ENCODE measurements at places on chromosomes 3 and 15.
A peak's percentile ranks its signal among the peaks of the same experiment; 100 is the strongest.

GRCh38 chr3:149552700-149553099 lies 78.2 kb downstream of the TM4SF4 start:
- no peak for DNase-seq

- DNase-seq: no peak
Observed at GRCh38 chr3:33187368-33187634, 31.3 kb downstream of the SUSD5 start.

- DNase-seq: peak; percentile 1
Observed at GRCh38 chr3:69120879-69121464, 1.4 kb downstream of the LMOD3 start.

- DNase-seq: no peak
Observed at GRCh38 chr3:21159543-21159906, 591.5 kb downstream of the ZNF385D start.

DNA sequence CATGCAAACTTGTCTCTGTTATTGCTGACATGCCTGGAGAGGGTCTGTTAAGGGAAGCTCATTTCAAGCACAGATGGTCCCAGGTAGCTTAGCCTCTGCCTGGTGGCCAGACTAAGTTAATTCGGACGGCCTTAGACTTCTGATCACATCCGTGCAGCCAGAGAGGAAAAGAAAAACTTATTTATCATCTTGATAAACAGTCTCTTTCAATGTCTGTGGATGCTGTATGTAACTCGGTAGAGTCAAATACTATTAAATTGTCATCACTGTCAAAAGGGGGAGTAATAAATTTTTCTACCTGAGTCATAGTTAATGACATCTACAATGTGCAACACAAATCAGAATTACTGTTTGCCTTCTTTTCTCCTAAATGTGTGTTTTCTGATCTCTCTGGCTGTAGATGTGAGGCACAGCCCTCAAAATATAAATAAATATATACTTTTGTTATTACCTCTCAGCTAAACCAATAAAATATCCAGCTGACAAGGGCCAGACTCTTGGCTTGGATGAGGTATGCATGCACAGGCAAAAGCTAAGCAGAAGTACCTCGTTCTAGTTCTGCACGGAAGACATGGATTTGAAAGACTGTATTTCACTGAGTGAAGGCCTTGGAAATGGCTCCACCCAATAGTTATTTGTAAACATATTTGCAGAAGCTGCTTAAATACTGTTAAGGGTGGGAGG lies 530.0 kb downstream of the TAFA4 start:
- DNase-seq: no peak

GRCh38 chr3:155354658-155355057 lies 61.2 kb upstream of the STRIT1 start:
- no peak for DNase-seq

DNA sequence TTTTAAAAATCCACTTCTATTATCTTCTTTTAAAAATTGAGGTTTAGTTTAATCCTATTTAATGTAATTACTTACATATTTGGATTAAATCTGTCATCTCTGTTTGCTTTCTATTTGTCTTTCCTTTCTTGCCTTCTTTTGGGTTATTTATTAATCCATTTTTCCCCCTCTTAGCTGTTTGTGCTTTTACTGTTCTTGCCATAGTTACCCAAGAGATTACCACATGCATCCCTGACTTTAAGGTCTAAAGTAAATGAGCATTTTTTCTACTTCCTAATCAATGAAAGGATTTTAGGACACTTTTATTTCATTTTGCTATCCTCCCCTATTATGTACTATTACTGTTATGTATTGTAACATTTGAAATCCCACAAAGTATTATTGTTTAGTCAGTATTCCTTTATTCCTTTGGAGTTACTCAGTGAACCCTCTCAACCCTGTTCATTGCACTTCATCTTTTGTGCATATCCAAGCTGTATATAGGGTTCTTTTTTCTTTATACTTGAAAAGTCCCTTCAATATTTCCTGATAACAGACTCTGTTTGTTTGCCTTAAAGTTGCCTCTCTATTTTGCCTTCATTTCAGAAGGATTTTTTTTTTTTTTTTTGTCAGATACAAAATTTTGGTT lies 62.7 kb downstream of the MEF2A start:
- DNase-seq: no peak

- DNase-seq: no peak
Observed at GRCh38 chr3:189229196-189229828, 57.5 kb downstream of the TPRG1 start.

- no peak for DNase-seq
Observed at GRCh38 chr3:5239602-5240001, 52.1 kb downstream of the EDEM1 start.

- DNase-seq: no peak
Observed at GRCh38 chr3:180290300-180290699, 253.6 kb upstream of the PEX5L start.

DNA sequence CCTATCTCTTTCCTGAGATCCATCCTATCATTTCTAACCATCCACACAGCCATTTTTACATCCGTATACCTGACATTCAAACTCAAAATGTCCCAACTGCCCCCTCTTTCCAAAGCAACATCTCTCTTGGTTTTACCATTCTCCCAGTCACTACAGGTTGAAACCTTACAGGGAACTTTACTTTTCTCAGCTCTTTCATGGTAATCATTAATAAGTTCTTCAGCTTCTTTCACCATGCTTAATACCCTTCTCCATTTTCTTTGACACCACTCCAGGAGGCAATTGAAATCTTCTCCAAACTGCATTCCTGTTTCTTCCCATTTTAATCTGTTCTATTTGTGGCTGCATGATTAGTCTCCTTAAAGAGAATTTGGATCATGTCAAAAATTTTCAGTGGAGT lies 352.5 kb downstream of the GAP43 start:
- no peak for DNase-seq

GRCh38 chr15:64779630-64780029 lies 4.2 kb upstream of the RBPMS2 start:
- DNase-seq: no peak

- no peak for DNase-seq
Observed at GRCh38 chr3:13263770-13264467, 156.2 kb downstream of the NUP210 start.

- DNase-seq: no peak
Observed at GRCh38 chr3:42216302-42216701, 49.7 kb downstream of the CCK start.

- DNase-seq: no peak
Observed at GRCh38 chr3:79367066-79367465, 400.7 kb downstream of the ROBO1 start.

- DNase-seq: no peak
Observed at GRCh38 chr3:20352546-20353179, 166.7 kb upstream of the SGO1 start.

GRCh38 chr3:54897028-54897711 lies 30.7 kb downstream of the LRTM1 start:
- no peak for DNase-seq

DNA sequence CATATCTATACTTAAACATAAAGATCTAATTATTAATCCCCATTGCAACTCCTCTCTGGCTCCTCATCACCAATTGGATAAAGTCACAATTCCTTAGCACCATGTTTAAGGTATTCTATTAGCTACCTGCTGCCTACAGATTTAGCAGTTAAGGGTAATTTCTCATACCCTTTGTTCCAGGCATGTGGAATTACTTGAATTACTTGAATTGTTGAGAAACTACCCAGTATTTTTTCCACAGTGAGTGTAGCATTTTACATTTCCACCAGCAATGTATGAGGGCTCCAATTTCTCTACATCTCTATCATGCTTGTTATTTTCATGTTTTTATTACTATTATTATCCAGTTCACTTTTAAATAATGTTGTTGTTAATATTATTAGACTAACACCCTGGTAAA lies 86.4 kb downstream of the P2RY1 start:
- DNase-seq: no peak

DNA sequence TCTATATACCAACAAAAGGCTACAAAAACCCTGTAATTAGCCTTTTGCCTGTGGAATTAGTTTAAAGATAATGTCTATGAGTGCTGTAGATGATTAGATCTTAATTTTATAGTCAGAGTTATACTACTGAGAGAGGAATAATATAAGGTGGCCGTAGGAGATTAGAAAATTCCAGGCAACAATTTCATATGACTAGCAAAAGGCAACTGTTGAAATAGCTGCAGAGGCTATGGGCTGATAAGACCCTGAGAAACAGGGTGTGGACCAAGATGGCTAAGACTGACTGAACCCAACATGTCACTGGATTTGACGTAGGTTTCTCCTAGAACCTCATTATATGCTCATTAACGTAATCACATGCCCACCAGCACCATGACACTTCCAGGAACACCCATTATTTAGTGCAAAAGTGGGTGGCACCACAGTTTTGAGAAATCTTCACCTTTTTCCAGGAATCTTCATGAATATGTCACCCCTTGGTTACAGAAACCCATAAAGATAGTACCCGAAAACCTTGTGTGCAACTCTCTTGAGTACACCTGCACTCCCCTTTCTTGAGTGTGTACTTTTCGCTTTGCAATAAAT lies 29.1 kb upstream of the SCG3 start:
- DNase-seq: no peak
